ENCODE measurements at places on chromosomes 1 and 21.

DNA sequence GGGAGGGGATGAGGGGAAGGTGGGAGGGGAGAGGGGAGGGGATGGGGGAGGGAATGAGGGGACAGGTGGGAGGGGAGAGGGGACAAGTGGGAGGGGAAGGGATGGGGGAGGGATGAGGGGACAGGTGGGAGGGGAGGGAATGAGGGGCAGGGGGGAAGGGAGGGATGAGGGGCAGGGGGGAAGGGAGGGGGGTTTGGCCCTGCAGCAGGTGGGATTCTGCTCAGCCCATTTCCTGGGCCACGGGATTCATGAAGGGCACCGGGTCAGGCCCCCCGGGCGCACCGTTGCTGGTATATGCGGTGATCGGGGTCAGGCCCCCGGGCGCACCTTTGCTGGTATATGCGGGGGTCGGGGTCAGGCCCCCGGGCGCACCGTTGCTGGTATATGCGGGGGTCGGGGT is 15.1 kb upstream of the SAMD11 start:
- DNase-seq: no peak

DNA sequence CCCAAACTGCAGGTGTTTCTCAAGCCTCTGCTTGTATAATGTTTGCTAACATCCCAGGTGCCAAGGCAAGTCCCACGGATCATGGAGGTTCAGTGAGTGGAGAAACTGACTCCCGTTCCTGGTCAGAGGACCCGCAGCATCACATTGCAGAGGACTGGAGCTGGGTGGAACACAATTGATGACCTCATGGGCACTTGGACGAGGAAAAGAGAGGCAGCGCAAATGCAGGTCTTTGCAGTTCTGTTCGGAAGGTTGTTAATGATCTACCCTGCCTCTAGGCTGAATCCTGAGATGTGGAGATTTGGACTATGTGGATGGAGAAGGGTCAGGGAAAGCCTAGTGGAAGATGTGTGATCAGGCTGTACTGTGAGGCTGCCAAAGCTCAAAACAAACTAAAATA is 192.9 kb downstream of the DUSP10 start:
- no peak for DNase-seq

DNA sequence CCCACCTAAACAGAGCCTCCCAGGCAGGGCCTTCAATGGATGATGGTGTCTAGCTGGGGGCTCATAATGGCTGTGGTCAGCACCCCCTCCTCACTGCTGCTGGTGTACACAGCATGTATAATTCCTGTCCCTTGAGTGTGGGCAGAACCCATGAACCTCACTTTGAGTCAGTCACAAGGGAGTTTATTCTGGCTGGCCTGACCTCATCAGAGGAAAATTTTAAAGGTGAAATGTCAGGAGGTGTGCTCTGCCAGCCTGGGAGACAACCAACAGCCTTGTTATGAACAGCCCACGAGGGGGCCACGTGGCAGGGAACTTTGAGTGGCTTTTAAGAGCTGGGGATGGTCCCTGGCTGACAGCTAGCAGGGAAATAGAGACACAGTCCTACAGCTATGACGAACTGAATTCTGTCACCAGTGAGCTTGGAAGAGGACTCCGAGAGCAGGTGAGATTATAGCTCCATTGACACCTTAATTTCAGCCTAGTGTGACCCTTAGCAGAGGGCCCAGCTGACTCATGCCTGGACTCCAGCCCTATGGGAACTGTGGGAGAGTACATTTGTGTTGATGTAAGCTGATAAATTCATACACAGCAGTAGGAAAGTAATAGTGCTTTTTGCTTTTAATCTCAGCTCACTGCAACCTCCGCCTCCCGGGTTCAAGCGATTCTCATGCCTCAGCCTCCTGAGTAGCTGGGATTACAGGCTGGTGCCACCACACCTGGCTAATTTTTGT is 73.5 kb upstream of the RUNX3 start:
- no peak for DNase-seq

GRCh38 chr1:13667691-13668090 is 32.3 kb upstream of the PRDM2 start:
- no peak for DNase-seq

- no peak for DNase-seq
These were observed 1.9 kb downstream of the RCAN3 start for GRCh38 chr1:24504560-24504959.

- peak; percentile 27 for DNase-seq
These were observed 1.3 kb downstream of the SH2D2A start for GRCh38 chr1:156815307-156815826.

- peak; percentile 79 for DNase-seq
These were observed 334.4 kb downstream of the SRGAP2C start for GRCh38 chr1:121519042-121519755.

DNA sequence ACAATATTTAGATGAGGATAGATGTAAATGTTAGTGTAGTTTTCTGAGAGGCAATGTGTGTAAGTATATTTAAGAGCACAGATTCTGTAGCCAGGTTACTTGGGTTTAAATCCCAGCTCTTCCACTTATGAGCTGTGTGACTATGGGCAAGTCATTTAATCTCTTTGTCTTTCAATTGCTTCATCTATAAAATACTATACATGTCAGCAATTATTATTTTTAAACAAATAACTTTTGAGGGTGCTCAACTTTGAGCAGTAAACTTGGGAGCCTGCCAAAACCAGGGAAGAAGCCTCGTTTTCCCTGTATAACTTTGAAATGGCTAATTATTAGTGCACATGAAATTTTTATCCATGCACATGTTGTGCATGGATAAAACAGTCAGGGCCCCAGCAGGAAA is 222.8 kb downstream of the FOXD2 start:
- no peak for DNase-seq

- DNase-seq: no peak
These were observed 25.3 kb downstream of the PIK3C2B start for GRCh38 chr1:204469304-204469703.

GRCh38 chr1:69523032-69523431 is 44.7 kb upstream of the LRRC7 start:
- DNase-seq: no peak

DNA sequence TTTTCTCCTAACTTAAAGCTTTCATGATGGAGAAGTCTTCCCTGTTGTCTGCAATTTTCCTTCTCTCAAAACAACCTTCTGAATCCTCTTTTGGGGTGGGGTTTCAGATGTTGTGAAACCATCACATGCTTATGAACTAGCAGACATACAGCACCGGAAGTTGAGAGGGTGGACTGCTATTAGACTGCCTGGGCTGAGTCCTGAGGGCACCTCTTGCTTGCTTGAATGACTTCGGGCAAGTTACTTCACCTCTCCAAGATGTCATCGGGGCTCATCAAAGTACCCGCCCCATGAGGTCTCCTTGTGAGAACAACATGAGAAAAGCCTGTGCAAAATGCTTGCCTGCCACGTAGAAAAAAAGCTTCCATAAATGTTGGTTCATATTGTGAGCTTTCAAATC is 89.6 kb downstream of the CCDC185 start:
- DNase-seq: no peak

GRCh38 chr1:93827633-93828366 is 51.2 kb downstream of the DNTTIP2 start:
- DNase-seq: no peak

DNA sequence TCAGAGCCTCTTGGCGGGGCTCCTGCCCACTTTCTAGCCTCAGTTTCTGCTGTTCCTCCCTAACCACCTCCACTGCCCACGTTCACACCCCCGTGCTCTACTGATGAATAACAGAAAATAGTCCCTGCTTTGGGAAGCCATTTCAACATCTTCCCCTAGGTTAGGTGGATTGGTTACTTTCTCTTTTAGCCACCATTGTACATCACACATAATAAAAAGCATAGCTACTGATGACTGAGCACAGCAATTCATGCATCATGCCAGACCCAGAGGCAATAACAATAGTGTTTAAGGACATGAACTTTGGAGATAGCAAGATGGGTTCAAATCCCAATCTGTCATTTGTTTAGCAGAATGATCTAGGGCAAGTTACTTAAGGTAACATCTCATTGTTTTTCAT is 74.6 kb downstream of the COLGALT2 start:
- no peak for DNase-seq

DNA sequence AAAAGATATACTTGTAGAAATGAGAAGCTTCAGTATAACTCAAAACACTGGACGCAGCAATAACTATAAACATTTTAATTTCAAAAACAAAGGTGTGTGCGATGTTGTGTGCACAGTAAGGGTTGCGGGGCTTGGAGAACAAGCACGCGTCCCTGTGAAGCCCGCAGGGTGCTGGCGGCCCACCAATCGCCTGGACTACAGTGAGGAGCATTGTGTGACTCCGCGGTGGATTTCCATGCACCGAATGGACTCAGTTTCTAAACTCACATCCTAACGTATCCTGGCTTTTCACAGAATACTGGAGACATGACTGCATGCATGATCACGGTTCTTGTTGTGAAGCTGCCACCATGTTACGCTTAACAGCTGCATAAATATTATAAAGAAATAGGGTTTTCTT is 33.0 kb downstream of the NTPCR start:
- no peak for DNase-seq

- DNase-seq: no peak
These were observed 89.1 kb upstream of the COL24A1 start for GRCh38 chr1:86245566-86246190.

- DNase-seq: no peak
These were observed 134.4 kb downstream of the S1PR1 start for GRCh38 chr1:101371259-101371658.

DNA sequence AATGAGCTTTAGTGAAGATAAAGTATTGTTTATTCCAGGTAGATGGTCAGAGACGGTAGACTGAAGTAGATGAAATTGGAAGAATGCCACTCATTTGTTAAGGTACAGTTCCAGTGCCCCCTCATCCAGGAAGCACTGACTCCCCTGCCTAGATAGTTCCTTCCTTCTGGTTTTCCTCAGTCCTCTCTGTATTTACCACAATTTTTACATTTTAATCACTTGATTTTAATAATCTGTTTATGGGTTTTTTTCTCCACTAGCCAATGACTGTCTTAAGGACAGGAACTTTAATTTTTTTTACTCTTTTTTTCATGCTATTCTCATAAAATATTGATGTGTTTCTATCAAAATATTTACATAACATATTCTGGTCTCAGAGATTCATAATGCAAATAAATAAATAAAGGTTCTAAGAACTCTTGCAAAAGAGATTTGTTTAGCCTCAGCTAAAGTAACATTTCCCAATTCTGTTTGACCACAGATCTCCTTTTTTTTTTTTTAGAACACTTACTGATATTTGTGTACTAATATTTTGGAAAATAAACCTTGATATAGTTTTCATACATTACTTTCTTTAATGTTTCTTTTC is 651.6 kb downstream of the PLPP3 start:
- no peak for DNase-seq

- no peak for DNase-seq
These were observed 158.3 kb downstream of the KAZN start for GRCh38 chr1:14756589-14757285.

DNA sequence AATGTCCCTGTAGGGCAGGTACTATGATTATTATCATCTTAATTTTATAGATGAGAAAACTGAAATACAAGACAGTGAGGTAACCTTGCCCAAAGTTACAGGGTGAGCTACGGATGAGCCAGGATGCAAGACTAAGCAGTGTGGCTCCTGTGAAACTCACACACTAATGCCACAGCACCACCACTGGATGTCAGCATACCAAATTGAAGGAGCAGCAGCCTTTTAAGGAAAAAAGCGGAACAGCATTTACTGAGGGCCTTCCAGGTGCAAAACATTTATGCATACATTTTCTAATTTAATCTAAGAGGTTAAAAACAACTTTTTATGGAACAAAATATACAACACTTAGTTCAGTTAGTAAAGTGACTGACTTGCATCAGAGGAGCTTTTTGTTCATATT is 41.7 kb downstream of the SEC16B start:
- no peak for DNase-seq

GRCh38 chr1:44436401-44437106 is 31.5 kb downstream of the RNF220 start:
- no peak for DNase-seq
